Daoy (cell line): ENCODE measurements at places on chromosomes 2 and 18.

DNA sequence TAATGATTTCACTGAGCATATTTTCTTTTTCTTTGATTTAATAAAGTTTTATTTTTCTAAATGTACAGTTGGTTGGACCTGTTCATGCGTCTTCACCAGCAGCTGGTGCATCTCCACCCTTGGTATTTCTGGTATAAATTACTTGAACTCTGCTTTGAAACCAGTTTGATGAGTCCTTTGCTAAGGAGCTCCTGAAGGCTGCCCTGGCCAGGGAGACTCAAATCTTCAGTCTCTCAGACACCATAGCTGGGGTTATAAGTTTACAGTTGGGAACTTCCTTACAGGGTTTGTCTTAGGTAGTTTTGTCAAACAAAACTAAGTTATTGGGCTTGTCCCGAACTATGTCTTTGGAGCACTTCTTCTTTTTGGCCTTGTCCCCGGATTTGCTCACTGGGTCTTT, 44.7 kb downstream of the HS1BP3 start:
- DNase-seq: no peak

DNA sequence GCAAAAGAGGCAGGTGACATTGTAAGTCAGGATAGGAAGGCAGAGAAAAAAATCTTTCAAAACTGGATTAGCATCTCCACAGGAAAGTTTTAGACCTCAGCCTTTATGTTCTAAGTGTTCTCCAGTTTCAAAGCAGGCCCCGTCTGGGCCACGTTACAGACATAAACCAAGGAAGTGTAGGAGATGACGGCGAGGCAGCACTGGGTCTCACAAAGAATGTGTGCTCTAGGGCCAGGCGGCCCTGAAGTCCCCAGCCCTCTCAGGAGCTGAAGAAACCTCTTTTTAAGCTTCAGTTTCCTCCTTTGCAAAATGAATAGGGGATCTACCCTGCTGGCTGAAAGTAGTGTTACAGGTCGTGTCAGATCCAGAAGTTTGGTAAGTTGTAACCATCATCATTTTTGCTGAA, 81.7 kb downstream of the SPRED2 start:
- DNase-seq: no peak

DNA sequence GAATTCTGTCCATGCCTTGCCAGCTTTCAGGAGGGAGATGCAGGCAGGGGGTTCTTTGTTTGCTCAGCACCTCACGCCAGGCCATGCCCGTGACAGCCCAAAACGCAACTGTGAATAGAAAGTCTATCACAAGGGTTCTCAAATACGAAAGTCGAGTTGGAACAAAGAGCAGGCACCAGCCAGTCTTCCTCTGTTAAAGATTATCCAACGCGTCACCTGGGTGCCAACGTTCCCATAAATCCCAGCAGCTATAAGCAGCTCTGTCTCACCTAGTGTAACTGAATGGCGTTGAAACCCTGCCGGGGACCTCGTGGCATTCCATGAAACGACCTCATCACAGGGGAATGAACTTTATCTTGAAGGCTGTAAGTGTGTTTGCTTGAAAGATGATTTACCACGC, 84.8 kb upstream of the GATA6 start:
- no peak for DNase-seq

DNA sequence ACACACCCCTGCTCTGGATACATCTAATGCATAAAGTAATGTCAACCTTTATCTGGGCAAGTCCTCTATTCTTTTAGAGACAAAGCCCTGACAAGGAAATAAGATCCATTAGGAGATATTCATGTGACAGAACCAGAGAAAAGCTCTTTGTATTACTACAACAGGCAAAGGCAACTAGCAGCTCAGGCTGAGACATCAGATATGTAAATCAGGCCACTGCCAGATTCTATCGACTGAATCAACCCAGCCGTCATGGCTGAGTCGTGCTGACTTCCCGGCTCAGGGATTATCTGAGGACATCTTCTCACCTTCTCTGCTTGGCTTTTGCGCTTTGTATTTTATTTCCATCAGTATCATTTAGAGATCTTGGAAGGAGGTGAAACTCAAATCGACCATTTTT, 294.5 kb downstream of the PLCL1 start:
- DNase-seq: peak; percentile 13

- peak; percentile 29 for DNase-seq
These were observed at the start of gene RAMP1 for GRCh38 chr2:237859533-237860272. Gene RAMP1 (plus strand): TSS chr2:237859623. CDS start chr2:237859676, 53 bp downstream.

- peak; percentile 47 for DNase-seq
These were observed 251.6 kb upstream of the NCKAP5 start for GRCh38 chr2:133819906-133820305.

GRCh38 chr18:41917181-41917580, 37.9 kb upstream of the PIK3C3 start:
- no peak for DNase-seq
